ENCODE measurements at places on chromosomes 3 and 15.

DNA sequence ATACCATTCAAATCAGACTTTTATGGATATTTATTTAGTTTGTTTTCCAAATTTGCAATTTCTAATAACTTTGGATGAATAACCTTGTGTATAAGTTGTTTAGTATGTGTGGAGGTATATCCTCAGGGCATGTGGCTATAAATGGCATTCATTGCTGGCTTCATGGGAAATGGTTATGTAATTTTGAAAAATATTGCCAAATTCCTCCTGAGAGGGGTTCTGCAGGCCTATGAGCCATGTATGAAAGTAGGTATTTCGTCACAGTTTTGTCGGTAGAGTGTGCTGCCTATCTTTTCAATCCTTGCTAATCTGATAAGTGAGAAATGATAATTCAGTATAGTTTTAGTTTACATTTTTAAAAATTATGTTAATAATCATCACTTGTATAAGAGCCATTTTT is 256.4 kb upstream of the ZNF385D start:
- no peaks in the 10 kb centered on the region for H3K36me3 ChIP-seq
- no peak overlapping the region for H3K27ac ChIP-seq
- no peak for DNase-seq

DNA sequence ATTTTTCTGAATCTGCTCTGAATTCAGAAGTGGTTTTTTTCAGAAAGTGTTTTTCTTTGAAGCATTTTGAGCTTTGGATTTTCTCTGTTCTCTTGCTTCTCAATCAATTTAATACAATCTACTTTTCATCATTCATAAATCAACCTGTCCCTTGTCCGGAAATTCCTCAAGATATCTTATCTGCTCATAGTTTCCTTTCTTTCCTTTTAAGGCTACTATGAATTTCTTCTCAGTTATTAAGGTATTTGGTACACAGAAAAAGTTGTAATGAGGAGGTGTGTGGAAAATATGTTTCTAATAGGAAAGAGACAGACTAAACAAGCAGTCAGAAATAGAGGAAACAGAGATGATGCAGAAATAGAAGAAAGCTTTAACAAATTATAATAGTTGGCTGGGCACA is 14.4 kb downstream of the CGGBP1 start:
- DNase-seq: no peak
- H3K36me3 ChIP-seq: no peaks in the 10 kb centered on the region
- no peaks in the 10 kb centered on the region for H3K27me3 ChIP-seq
- H3K4me1 ChIP-seq: no peaks in the 10 kb centered on the region
- H3K4me3 ChIP-seq: no peak overlapping the region

GRCh38 chr3:32436816-32437189 is 45.1 kb downstream of the CMTM7 start:
- H3K4me3 ChIP-seq: peak overlapping the region; percentile 62
- peak overlapping the region; percentile 40 for H3K27ac ChIP-seq
- H3K27me3 ChIP-seq: no peaks in the 10 kb centered on the region
- DNase-seq: no peak

- no peaks in the 10 kb centered on the region for H3K27me3 ChIP-seq
- H3K36me3 ChIP-seq: no peaks in the 10 kb centered on the region
- no peak for DNase-seq
- H3K4me3 ChIP-seq: no peak overlapping the region
- H3K27ac ChIP-seq: no peak overlapping the region
- H3K4me1 ChIP-seq: no peaks in the 10 kb centered on the region
These were observed 78.6 kb upstream of the ADAMTS9 start for GRCh38 chr3:64766440-64766839.

- peak overlapping the region; percentile 71 for H3K4me3 ChIP-seq
- no peak for DNase-seq
- peaks cover 21% of the 10 kb centered on the region for H3K4me1 ChIP-seq
- no peak overlapping the region for H3K27ac ChIP-seq
- no peaks in the 10 kb centered on the region for H3K36me3 ChIP-seq
- H3K27me3 ChIP-seq: peaks cover 3% of the 10 kb centered on the region
These were observed 7.1 kb downstream of the CELSR3 start for GRCh38 chr3:48655606-48656005.

DNA sequence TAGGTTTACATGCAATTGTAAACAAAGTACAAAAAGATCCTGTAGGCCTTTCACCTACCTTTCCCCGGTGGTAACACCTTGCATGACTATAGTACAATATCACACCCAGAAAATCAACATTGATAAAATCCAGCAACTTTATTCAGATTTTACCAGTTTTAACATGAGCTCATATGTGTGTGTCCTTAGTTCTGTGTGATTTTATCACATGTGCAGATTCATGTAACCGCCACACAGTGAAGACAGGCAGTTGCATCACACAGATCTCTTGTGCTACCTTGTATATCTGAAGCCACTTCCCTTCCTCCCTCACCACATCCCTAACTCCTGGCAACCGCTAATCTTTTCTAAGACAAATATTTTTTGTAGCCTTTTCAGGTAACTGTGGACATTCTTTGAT is 183.5 kb upstream of the C2CD4B start:
- H3K27ac ChIP-seq: no peak overlapping the region
- peaks cover 4% of the 10 kb centered on the region for H3K4me1 ChIP-seq
- DNase-seq: no peak
- no peak overlapping the region for H3K4me3 ChIP-seq
- no peaks in the 10 kb centered on the region for H3K36me3 ChIP-seq
- peaks cover 25% of the 10 kb centered on the region for H3K27me3 ChIP-seq

GRCh38 chr3:63927422-63928280 is 15.5 kb upstream of the SCAANT1 start:
- peak overlapping the region; percentile 50 for H3K27ac ChIP-seq
- no peaks in the 10 kb centered on the region for H3K27me3 ChIP-seq
- H3K4me3 ChIP-seq: no peak overlapping the region
- DNase-seq: no peak
- H3K36me3 ChIP-seq: peaks cover 23% of the 10 kb centered on the region

DNA sequence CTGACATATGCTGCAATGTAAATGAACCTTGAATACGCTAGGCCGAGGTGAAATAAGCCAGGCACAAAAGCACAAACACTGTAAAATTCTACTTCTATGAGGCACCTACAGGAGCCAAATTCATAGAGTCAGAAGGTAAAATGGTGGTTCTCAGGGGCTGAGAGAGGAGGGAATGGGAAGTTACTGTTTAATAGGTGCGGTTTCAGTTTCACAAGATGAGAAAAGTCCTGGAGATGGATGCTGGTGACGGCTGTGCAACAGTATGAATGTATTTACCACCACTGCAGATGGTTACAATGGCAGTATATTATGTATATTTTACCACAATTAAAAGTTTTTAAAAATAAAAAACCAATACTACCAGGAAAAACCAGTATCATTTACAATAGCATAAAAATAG is 4.0 kb downstream of the TNK2 start:
- no peaks in the 10 kb centered on the region for H3K27me3 ChIP-seq
- no peaks in the 10 kb centered on the region for H3K36me3 ChIP-seq
- peak; percentile 12 for DNase-seq
- H3K4me3 ChIP-seq: peak overlapping the region; percentile 97

- H3K27ac ChIP-seq: no peak overlapping the region
- no peaks in the 10 kb centered on the region for H3K36me3 ChIP-seq
- H3K4me3 ChIP-seq: no peak overlapping the region
- H3K4me1 ChIP-seq: peaks cover 25% of the 10 kb centered on the region
These were observed 31.4 kb downstream of the NPTN start for GRCh38 chr15:73601451-73602445.

GRCh38 chr15:97929456-97930229 is 30.9 kb upstream of the ARRDC4 start:
- no peaks in the 10 kb centered on the region for H3K36me3 ChIP-seq
- H3K27ac ChIP-seq: no peak overlapping the region
- no peak overlapping the region for H3K4me3 ChIP-seq
- H3K27me3 ChIP-seq: peaks cover 20% of the 10 kb centered on the region

DNA sequence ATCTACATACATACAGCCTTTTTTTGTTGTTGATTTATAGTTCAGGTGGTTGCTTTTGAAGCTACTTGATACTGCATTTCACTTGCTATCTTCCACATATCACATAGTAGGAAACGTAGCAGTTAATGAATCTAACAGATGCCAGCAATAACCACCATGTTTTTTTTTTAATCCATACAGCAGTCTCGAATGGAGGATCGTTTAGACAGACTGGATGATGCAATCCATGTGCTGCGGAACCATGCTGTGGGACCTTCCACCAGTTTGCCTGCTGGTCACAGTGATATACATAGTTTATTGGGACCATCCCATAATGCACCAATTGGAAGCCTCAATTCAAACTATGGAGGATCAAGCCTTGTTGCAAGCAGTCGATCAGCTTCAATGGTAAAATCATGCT is 123.2 kb upstream of the CGNL1 start:
- H3K4me1 ChIP-seq: no peaks in the 10 kb centered on the region
- no peak for DNase-seq
- H3K27me3 ChIP-seq: no peaks in the 10 kb centered on the region
- H3K27ac ChIP-seq: no peak overlapping the region
- peaks cover 5% of the 10 kb centered on the region for H3K36me3 ChIP-seq

DNA sequence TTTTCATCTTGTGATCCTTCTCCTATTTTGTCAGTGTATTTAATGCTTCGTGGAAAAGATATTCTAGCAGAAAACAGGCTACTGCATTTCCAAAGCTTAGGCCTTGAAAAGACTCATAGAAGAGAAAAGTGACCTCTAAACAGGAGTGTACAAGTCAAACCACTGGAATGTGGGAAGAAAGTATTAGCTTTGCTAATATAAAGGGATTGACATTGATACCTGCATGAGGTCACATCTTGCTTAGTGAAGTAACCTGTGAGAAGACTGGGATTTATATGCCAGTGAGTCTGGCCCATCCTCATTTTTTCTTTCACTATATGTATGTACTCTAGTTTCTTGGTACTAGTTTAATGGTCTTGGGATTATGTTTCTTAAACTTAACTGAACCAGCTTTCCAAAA is 132.9 kb upstream of the TMC3 start:
- peaks cover 5% of the 10 kb centered on the region for H3K4me1 ChIP-seq
- peaks cover 2% of the 10 kb centered on the region for H3K27me3 ChIP-seq

DNA sequence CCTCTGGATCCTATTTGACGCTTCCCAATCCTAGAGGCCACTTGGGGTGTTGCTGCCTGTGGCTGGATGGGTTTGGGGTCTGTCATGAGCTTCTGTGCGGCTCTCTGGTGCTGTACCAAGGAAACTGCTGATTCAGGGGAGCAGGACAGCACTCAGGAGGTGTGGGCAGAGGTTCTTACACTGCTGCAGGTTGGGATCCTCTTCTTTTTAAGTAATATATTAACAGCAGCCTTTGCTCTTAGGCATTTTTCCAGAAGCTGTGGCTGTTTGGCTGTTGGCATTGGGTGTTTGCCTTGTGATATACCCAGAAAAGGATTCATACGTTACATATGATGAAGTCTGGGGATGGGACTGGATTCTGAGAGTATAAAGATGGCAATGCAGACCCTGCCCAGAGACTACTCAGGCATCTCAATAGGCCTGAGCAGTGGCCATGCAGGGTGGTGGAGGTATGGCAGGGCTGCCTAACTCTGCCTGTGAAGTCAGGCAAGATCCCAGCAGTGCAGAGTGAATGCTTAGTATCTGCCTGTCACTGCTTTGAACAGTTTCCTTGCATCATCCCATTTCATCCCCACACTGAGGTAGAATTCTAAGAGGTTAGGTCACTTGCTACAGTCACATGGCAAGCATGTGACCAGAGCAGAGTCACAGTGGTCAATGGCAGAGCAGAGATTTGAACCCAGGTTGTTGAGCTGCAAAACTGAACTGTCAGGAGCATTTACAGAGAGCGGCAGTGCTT is 3.9 kb downstream of the ABHD6 start:
- H3K4me3 ChIP-seq: no peak overlapping the region
- no peak for DNase-seq
- H3K27ac ChIP-seq: no peak overlapping the region
- no peaks in the 10 kb centered on the region for H3K36me3 ChIP-seq

GRCh38 chr3:122002611-122003010 is 19.4 kb downstream of the ILDR1 start:
- peaks cover 9% of the 10 kb centered on the region for H3K4me1 ChIP-seq
- no peaks in the 10 kb centered on the region for H3K36me3 ChIP-seq
- peaks cover 20% of the 10 kb centered on the region for H3K27me3 ChIP-seq
- no peak overlapping the region for H3K27ac ChIP-seq
- no peak for DNase-seq

GRCh38 chr15:32743411-32744140 is 25.8 kb downstream of the GREM1 start:
- no peak for DNase-seq
- no peak overlapping the region for H3K4me3 ChIP-seq
- H3K27me3 ChIP-seq: peaks cover 53% of the 10 kb centered on the region
- no peaks in the 10 kb centered on the region for H3K4me1 ChIP-seq
- H3K27ac ChIP-seq: no peak overlapping the region

GRCh38 chr3:47283591-47284364 is 1.0 kb downstream of the KLHL18 start:
- H3K36me3 ChIP-seq: peaks cover 4% of the 10 kb centered on the region
- peak overlapping the region; percentile 90 for H3K4me3 ChIP-seq
- H3K27ac ChIP-seq: peak overlapping the region; percentile 95
- no peaks in the 10 kb centered on the region for H3K27me3 ChIP-seq
- peaks cover 27% of the 10 kb centered on the region for H3K4me1 ChIP-seq
- DNase-seq: no peak

DNA sequence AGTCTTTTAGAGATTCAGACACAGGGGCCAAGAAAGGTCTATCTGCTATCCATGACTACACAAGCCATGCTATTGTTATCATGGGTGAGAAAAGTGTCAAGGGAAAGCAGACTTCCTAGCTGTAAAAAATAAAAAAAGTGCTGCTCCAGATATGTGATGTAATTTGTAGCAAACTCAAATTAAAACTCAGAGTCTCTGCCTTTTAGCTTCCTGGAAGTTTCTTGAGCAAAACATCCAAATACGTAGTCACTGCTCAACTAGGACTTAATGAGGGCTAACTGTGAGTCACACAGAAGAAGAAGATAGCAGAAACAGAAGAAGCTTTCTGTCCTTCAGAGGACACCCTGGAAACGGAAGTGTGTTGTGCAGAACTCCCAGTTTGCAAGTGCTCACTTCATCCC is 393.4 kb upstream of the NR2F2 start:
- no peak overlapping the region for H3K4me3 ChIP-seq
- H3K4me1 ChIP-seq: peaks cover 19% of the 10 kb centered on the region
- no peaks in the 10 kb centered on the region for H3K36me3 ChIP-seq

- peaks cover 7% of the 10 kb centered on the region for H3K4me1 ChIP-seq
- H3K4me3 ChIP-seq: no peak overlapping the region
- peaks cover 20% of the 10 kb centered on the region for H3K36me3 ChIP-seq
- DNase-seq: no peak
These were observed 26.7 kb downstream of the SNX1 start for GRCh38 chr15:64122444-64122843.

GRCh38 chr15:88028024-88028423 is 228.5 kb downstream of the NTRK3 start:
- H3K4me1 ChIP-seq: no peaks in the 10 kb centered on the region
- H3K36me3 ChIP-seq: no peaks in the 10 kb centered on the region
- H3K27ac ChIP-seq: no peak overlapping the region
- no peak overlapping the region for H3K4me3 ChIP-seq

Measured in natural killer cell treated with Interleukin-12 subunit alpha and Interleukin-12 subunit beta and Interleukin-15 and Interleukin-18, amount 100 ng/mL, for 72 hours (primary cell).